ENCODE measurements at places on chromosomes 4 and X.

GRCh38 chr4:11485926-11486325 is 57.2 kb upstream of the HS3ST1 start:
- DNase-seq, result no peak

DNA sequence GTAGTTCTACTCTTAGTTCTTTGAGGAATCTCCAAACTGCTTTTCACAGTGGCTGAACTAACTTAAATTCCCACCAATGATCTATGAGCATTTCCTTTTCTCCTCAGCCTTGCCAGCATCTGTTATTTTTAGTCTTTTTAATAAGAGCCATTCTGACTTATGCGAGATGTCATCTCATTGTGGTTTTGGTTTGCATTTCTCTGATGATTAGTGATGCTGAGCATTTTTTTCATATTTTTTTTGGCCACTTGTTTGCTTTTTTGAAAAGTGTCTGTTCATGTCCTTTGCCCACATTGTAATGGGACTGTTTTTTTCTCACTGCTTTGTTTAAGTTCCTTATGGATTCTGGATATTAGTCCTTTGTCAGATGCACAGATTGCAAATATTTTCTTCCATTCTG is 21.5 kb upstream of the PHKA1 start:
- DNase-seq, result no peak

GRCh38 chr4:117134386-117134785 is 49.0 kb upstream of the TRAM1L1 start:
- DNase-seq, result no peak

DNA sequence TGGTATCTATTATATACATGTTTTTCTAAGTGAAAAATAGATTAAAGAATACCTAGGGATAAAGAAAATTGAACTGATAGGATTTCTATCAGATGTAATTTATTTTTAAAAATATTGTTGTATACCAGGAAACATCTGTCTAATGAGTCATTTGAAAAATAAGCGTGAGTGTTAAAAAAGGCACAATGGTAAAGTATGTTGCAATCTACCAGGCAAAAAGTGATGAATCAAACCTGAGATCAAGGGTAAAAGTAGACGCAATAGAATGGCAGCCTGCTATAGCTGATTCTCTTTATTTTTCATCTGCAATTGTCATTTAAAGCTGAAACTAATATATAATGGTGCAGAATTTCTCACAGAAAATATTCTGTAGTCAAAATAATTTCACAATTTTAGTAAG is 1119.6 kb downstream of the PCDH18 start:
- DNase-seq, result no peak

- DNase-seq, result no peak
Measured at GRCh38 chr4:131370846-131371245, 1778.2 kb upstream of the PCDH10 start.

GRCh38 chr4:54395013-54395527 is 166.0 kb downstream of the PDGFRA start:
- DNase-seq, result no peak

- DNase-seq, result no peak
Measured at GRCh38 chr4:78951862-78952472, 12.7 kb upstream of the PAQR3 start.

DNA sequence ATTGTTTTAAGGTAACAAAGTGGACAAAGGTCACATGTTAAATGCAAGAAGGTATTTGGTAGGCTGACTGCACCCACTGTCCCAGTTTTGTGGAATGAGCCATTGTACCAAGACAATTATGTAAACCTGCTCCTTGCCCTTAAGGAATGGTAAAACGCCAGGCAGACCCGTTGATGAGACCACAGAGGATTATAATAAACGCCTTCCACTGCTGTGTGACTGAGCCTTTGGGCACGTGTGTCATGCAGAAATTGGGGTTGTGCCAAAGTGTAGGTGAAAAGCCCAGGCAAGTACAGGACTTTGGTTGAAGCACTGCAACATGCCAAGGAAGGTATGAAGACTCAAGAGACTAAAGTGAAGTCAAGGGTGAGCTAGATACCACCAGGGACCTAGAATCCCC is 59.7 kb downstream of the LRRC66 start:
- DNase-seq, result no peak

DNA sequence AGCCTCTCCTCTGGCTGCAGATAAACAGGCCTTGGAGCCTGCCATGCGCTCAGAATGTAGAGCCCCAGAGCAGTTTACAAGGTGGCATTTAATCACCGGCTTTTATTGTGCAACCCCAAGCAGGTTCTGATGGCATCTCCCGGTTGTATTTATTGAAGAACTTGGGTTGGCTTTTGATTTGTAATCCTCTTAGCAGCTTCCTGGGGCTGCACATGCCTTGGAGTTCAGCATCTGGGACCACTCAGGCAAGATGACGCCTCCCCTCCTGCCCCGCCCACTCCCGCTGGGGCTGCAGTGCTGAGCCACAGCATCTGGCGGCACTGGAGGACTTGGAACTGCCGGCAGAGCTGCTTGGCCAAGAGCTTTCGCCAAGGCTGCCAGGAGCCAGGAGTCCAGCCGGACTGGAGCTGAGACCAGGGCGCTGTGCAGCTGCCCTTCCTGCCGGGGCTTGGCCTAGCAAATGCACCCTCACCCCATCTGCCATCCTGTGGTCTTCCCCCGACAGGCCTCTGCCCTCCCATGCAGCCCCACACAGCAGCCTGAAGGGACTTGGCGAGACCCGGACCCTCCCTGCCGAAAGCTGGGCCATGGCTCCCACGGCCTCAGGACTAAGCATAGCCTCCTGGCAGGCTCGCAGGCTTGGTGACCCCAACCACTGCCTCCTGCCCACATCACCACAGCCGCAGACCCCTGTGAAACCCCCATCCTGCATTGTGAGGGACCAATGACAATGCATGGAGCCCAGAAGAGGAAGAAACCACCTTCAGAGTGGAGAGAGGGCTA is 5.4 kb downstream of the HTRA3 start:
- DNase-seq, result no peak

DNA sequence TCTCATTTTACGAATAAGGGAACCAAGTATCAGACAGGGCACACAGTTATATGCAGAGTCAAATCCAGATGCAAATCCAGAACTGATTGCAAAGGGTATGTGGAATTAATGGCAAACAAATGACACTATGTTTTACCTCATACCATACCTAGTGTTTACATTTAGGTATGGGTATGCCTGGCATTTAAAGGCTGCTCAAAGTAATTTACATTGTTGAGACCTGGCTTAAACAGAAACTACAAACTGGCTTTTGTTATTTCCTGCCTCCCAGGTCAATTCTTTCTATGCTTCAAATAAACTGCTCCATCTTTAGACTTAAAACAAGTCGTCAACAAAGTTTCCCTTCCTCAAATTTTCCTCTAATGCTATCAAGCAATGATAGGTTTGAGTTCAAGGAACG is 33.7 kb downstream of the ANKRD17 start:
- no peak for DNase-seq

DNA sequence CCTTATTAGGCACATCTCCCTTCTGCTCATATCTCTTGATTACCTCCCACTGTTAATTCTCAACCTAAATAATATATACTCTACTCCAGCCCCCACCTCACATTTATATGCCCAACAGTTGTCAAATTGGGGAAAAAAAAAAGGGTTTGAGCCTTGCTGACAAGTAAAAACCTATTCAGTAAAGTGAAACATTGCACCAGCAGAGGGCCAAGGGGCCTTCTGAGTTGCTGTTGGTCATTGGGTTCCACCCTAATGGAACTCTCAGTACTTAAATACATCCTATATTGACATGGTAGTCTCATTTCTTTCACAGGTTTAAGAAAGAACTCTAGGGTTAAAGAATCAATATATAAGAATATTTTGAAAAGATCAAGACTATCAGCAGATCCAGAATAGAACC is 362.2 kb downstream of the SMARCA1 start:
- DNase-seq, result no peak

DNA sequence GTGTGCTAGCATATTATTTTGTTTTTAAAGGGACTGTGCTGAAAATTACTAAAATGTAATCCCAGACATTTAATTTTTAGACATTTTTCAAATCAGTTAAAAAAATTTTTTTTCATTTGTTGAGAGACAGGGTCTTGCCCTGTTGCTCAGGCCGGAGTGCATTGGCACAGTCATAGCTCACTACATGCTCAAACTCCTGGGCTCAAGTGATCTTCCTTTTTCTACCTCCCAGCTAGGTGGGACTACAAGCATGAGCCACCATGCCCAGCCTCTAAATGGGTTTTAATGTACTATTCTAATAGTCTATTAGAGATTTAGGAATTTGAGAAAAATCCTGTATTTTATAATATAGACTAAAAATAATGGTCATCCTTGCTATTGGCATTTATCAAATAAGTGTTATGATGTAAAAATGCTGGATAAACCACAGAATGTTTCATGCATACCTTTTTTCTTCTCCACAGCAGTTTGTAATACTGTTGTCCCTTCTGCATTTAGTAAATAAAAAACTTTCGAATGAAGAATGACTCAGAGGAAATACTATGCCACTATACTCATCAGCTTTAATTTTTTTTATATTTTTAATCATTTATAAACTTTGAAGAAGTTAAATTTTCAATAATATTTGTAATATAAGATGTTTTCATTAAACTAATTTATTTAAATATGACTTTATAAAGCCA is 29.9 kb downstream of the CPEB2 start:
- DNase-seq, result no peak

DNA sequence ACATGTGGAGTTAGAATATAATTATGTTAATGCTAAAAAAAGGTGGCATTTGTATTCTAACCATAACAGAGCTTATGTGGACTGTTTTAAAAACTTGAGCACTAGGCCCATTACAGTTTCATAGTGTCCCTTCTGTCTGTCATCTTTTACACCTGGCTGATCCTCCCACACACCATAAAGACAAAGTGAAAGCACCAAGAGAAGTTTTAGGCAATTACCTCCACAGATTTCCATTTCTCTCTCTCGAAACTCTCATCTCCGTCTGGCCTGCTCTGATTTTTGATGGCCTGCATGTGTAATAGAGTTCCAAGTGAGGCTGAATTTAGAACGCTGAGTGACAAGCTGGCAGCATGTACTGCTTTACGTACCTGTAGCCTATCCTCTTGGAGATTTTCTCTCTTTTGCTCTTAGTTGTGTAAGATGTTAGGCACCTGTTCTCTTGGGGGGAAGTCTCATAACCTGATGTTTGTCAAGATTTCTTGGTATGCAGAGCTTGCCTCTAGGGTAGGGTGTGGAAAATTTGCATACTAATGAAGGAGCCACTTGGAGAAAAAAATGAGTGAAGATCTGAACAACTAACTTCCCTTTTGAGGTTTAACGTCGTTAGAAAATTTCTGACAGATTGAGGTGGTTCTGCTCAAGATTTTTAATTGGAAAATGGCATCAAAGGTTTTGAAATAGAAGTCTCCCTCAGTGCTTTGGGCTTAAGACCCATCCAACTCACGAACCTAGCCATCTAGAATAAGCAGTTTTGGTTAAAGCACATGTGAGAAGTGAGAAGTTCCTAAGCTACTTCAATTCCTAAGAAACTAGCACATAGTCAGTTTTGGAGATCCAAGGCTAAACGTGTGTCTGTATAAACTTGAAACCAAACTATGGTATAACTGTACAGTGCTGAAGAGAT is 57.6 kb upstream of the RAP1GDS1 start:
- no peak for DNase-seq

GRCh38 chr4:108034565-108034964 is 44.9 kb downstream of the HADH start:
- DNase-seq, result no peak

DNA sequence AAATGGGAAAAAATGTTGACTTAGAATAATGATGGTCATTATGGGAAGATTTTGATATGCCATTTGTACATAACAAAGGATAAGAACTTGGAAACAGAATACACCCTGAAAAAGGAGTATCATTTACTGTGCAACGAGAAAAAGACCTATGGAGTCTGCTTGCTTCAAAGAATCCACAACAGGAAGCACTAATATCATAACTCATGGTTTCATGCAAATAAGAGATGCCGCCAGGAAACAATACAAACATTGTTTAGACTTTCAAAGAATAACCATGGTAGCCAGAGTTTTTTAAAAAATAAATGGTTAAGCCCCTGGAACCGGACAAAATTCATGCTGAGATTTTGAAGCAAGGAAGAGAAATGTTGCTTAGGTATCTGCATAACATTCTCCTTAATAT is 139.9 kb upstream of the ETNPPL start:
- DNase-seq, result no peak

GRCh38 chrX:137929951-137930350 is 364.0 kb downstream of the ZIC3 start:
- no peak for DNase-seq
